ENCODE measurements at places on chromosomes 13 and 19. TPM values are rescaled to one million over a fixed set of nuclear protein-coding genes. Genes with fewer than 3 reads are reported as not detected.

DNA sequence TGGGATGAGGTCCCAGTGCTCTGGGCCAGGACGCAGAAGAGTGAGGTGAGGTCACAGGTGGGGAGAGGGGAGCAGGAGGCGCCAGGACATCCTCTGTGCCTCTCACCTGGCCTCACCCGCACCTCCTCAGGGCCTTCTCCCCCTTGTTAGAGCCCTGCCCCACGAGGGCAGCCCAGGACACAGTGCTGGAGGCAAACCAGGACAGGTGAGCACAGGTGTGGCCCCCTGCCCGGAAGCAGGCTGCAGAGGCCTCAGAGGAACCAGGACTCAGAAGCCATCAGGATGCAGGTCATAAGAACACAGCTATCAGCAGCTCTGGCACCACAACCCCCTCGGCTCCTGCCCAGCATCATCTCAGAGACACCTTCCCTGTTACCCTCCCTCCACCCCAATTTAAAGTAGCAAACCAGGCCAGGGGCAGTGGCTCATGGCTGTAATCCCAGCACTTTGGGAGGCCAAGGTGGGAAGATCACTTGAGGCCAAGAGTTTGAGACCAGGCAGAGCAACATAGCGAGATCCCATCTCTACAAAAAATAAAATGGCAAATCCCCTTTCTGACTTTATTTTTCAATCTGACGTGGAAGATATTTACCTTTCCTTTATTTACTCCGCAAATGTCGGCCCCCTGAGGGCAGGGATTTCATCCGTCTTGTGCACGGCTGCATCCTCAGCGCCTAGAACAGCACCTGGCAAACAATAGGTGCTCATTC, at the start of gene CEACAM16:
Gene CEACAM16, plus strand, starts transcription at position 660 of the 710 bp plus-strand sequence. CDS start 2,306 bp downstream, outside the sequence.
- no peak for DNase-seq

GRCh38 chr13:102626928-102627327, 30.1 kb downstream of the TPP2 start:
- no peak for DNase-seq

DNA sequence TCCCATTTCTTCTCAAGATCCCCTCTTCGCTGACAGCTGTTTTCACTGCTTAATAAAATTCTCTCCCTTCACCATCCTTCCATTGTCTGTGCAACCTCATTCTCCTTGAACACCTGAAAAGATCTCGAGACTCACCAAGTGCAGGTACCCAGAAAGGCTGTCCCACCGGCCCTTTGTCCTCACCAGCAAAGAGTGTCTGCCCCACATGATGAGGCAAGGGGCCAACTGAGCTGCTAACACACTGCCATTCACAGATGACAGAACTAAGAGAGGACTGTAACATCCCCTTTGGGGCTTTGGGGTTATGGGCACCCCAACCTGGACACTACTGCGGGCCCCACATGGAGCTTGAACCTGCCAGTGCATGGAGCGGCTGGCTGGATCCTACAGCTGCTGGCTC, 771.4 kb upstream of the MIR17HG start:
- DNase-seq, result no peak

DNA sequence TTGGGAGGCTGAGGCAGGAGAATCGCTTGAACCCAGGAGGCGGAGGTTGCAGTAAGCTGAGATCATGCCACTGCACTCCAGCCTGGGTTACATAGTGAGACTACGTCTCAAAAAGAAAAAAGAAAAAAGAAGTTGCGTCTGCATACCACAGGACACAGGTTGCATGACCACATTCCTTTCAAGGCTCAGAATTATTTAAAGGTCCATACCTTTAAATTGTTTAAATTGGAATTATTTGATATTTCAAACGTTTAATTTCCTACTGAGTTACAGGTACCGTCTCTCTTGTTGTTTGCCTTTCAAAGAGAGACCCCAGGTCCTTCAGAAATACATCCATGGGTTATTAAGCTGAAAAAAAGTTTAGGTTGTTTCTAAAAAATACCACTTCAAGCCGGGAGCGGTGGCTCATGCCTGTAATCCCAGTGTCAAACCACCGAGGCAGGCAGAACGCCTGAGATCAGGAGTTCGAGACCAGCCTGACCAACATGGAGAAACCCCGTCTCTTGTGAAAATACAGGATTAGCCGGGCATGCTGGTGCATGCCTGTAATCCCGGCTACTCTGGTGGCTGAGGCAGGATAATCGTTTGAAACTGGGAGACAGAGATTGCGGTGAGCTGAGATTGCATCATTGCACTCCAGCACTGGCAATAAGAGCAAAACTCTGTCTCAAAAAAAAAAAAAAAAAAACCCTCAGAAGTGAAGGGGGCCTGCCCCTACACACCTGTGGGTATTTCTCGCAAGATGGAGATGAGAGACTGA, 18.6 kb downstream of the ZNF816 start:
- no peak for DNase-seq

- no peak for DNase-seq
Measured at GRCh38 chr13:26270707-26271106, 16.8 kb downstream of the CDK8 start.

- no peak for DNase-seq
Measured at GRCh38 chr13:111251646-111252445, 68.6 kb upstream of the TEX29 start.

DNA sequence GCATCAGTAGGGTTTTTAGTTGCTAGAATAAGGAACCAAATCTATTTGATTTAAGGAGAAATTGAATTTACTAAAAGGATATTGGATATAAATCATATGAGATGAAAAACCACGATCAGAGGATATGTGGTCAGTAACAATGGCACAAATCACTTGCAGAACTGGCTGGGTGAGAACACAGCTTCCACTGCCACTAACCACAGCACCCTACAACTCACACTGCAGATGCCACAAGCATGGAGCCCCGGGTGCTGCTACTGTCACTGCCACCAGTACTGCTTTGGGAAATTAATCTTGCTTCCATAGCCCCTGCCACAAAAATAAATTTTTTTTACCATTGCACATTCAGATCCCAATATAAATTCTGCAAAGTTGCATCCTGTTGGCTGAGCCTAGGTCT, 40.6 kb upstream of the KLF12 start:
- DNase-seq, result no peak

- DNase-seq, result no peak
Measured at GRCh38 chr19:34248941-34249340, 5.4 kb upstream of the GARRE1 start.

DNA sequence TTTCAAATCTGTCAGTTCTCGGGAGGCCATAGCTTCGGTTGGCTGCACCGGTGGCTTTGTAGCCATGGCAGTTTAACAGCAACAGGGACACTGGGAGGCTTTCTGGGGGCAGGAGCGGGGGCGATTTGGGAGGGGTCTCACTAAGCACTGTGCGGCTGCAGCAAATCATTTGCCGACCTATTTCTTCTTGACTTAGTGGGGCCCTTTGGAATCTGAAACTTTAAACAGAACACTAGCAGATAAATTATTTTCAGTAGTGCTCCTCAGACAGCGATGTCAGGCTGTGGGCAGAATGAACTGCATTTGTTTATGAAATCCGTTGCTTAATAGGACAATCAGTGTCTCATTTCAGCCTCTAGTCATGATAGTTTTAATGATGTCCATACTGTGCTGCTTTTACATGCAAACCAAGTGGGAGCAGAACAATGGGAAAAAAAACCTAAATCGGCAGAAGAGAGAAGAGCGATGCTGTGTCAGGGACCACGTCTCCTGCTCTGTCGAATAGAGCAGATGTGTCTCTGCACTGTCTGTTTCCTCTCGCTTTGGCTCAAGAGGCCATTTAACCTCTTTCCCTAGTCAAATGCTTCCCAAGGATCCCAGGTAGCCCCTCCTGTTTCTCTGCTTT, 211.9 kb downstream of the OLFM4 start:
- DNase-seq, result no peak

- DNase-seq, result no peak
Measured at GRCh38 chr19:45729800-45730290, 851 bp downstream of the FBXO46 start.

DNA sequence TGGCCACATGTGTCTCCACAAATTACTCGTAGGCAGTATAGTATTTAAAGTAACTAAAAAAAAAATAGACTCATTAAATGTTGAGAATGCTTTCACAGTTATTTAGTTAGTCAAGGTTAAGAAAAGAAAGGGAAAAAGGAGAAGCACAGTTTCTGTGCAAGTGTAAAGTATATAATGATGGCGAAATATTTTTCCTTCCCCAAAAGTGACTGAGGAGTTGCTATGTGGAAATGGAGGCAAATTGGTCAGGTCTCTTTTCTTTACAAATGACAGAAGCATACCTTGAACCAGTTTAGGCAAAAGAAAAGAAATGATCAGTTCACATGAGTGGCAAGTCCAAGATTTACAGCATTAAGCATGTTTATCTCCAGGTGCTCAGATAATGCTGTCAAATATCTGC, 18.0 kb downstream of the CSNK1A1L start:
- no peak for DNase-seq

GRCh38 chr19:5961969-5962945, 15.7 kb downstream of the RANBP3 start:
- DNase-seq, result no peak

DNA sequence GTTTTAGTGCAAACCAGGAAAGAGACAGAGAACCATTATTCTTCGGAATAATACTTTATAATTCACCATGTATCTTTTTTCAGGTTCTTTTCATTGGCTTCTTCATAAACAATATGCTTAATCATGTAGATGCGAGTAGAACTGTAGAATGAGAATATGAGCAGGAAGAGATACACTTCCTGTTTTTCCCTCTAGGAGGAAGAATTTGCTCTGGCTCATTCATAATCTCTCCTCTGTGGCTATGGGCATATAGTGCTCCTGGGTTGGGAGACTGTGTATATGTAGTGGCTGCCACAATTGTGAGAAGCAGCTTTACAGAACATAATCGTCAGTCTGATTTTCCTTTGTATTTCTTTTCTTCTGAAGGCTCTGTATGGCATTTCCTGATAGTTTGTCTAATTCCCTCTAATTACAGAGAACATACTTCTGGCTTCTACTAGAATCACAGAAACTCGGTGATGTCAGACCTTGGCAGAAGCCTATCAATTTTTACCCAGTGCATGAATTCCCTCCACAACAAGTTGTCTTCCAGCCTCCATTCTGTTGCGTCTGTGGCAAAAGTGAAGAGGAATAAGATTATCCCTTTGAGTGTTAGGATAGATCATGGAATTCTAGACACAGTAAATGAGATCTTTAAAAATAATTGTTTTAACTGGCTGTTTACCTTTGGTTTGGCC, 2.9 kb upstream of the DCLK1 start:
- DNase-seq, result no peak

- no peak for DNase-seq
Measured at GRCh38 chr19:12790628-12791344, 500 bp upstream of the JUNB start.

- no peak for DNase-seq
Measured at GRCh38 chr13:57045826-57046546, 94.7 kb upstream of the PRR20A start.

DNA sequence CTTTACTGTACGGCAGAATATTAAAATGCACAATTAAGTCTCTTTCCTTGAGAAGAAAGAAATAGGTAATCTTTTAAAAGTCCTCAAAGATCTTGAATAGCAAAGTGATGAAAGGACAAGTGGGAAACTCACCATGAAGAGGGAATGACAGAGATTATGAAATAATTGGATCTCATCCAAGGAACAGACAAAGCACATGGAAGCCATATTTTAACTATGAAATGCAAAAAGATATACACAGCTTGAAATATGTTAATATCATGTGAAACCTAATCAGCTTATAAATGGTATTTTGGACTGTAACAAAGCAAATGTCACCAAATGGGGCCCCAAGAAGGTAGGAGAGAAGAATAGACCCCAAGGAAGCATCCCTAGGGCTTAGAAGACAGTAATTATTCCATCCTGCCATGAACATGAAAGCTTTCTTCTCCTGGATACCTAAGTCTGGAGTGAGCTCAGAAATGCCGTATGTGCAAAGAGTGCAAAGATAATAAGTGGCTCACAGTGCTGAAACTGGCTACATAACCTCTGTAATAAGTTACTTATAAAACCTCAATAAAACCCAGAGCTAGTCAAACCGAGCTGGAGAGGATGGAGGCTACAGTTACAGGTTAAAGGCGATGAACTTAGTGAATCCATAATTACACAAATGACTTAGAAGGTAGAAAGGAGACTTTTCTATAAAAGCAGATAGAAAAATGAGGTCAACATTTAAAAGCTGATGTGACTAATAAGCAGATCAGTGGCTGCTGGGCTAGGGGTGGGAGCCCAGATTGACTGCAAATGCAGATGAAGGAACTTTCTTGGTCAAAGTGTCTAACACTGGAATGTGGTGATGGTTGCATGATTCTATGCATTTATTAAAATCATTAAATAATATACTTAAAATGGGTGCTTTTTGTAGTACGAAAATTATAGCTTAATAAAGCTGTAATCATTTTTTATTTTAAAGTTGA, 34.4 kb downstream of the DCLK1 start:
- no peak for DNase-seq

- no peak for DNase-seq
Measured at GRCh38 chr19:10817291-10818038, 18.5 kb downstream of the TMED1 start.

DNA sequence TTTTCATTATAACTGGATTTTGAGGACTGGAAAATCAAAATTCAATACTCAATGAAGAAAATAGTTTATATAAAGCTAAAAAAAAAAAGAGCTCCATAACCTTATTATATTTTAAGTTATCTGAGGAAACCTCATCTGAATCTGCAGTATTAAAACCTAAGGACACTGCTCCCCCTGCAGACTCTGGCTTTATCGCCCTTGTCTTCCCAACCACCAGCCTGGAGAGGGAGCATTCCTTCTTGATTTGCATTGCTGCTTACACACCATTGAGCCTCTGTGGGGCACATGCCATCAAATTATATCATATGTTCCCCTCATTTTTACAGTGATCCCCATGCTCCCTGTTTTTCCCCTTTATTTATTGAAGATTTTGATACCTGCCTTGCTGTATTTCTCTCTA, 871.4 kb upstream of the GPC6 start:
- DNase-seq, result peak; percentile 3

GRCh38 chr19:57719901-57720519, 7.4 kb downstream of the ZNF671 start:
- no peak for DNase-seq

- no peak for DNase-seq
Measured at GRCh38 chr19:47503130-47503825, 11.6 kb downstream of the NAPA start.

DNA sequence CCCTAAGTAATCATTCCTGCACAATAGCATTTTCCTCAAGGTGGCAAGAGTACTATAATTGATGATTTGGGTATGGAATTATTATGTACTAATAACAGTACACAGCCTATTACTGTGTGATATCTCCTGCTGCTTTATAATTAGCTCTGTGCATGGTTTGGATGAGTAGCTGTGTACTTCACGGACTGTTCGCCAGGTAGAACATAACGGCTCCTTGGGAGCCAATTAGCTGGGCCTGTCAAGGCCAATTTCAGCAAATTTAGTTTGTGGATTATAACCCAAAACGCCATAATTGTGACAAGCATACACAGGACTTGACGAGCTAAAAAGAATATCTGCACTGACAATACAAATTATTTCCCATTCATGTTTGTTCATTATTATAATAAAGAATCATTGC, 1584.2 kb downstream of the SLITRK1 start:
- DNase-seq, result no peak

GRCh38 chr13:60509601-60510386, 112.8 kb downstream of the TDRD3 start:
- DNase-seq, result no peak

- DNase-seq, result no peak
Measured at GRCh38 chr13:94636942-94637578, 35.4 kb downstream of the GPR180 start.

The ZNF729 gene
- 0.46 TPM for polyA plus RNA-seq

The KRTDAP gene
- polyA plus RNA-seq, result 0.36 TPM

The ZNF561 gene
- polyA plus RNA-seq, result 61.4 TPM

The FAM32A gene
- 110 TPM for polyA plus RNA-seq

The SMIM44 gene
- 0.32 TPM for polyA plus RNA-seq

The NANOS2 gene
- not detected for polyA plus RNA-seq

The HIPK4 gene
- polyA plus RNA-seq, result 0.26 TPM

The RYR1 gene
- 11.9 TPM for polyA plus RNA-seq

The SKA3 gene
- polyA plus RNA-seq, result 12.0 TPM

All from left renal pelvis (tissue), 4 donors.